Fibroblast of mammary gland (primary cell): ENCODE measurements at places on chromosomes 3 and 15.

GRCh38 chr3:21561472-21561871, 189.5 kb downstream of the ZNF385D start:
- DNase-seq, result no peak

DNA sequence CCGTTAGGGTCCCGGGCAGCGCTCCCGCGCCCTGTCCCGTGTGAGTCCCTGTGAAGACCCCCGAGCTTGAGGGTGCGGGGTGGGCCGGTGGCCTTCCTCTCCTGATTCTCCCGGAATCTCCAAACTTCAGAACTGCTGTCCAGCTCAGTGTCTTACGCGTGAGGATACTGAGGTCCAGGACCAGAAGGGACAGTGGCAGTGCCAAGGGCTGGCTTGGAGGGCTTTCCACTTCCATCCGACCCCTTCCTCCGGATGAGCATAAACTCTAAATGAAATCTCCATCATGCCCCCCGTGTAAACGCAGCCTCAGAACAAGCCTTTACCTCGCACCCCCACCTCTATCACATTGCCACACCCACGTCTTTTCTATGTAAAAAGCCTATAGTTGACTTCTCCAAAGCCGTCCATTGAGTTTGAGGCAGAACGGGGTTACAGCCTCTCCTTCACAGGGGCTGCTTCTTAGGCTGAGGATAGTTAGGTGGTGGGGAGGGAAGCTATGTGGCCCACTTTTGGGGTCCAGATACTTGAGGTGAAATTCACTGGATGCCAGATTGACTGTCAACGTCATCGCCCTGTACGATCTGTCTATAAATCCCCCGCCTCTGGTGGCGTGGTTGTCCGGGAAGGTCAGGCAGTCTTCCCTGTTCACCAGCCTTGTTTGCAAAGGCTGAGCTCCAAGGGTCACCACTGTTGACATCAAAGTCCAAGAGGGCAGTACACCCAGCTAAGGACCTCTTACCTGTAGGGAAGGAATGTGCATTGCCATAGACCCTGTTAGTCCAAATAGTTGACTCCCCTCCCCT, 1.1 kb downstream of the EDEM1 start:
- peak; percentile 30 for DNase-seq

DNA sequence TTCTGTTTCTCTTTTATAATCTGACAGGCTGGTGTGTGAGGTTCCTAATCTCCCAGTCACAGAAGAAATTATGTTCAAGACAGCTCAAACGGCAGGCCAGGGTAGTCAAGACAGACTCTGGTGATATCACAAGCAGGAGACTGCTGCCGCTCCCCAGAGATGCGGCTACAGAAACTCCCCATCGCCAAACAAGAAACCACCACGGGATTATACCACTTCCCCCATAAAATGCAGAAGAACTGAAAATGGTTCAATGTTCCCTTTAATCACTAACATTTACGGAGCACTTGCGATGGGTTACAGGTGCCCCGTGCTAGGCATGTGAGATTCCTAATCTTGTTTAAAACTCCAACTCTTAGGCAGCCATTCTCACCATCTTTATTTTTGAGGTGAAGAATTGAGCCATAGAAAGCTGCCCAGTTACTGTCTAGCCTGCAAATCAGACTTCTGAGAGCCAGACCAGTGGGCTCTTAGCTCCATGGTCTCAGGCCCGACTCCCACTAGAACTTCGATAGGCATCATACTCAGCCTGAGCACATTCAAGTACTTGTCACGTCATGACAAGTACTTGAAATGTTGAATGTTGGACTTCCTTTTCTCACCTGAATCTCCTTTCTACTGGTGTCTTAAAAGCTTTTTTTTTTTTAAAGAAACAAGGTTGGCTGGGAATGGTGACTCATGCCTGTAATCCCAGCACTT, 58.4 kb downstream of the TBC1D2B start:
- DNase-seq, result no peak

- peak; percentile 94 for DNase-seq
These were observed 56.4 kb downstream of the PLD1 start for GRCh38 chr3:171753665-171754408.

- DNase-seq, result no peak
These were observed 726.2 kb downstream of the ROBO1 start for GRCh38 chr3:79041621-79042020.

- peak; percentile 100 for DNase-seq
These were observed 20.3 kb downstream of the PPCDC start for GRCh38 chr15:75043509-75044257.

DNA sequence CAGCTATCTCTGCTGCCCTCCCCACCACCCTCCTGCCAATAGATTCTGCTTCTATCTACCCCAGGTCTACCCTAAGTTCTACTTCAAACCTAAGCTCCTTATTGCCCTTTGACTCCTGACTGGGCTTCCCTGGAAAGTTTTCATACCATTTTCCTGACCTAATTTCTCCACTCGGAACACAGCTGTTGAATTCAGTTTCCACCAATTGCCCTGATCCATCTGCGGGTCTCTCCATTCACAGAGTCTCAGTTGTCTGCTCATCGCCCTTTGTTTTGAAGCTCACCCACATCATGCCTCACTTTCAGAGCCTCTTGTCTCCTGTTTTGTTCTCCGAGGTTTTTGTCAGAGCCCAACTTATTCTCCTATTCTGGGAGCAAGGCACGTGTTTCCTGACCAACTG, 56.8 kb upstream of the ABI3BP start:
- DNase-seq, result no peak

- DNase-seq, result peak; percentile 23
These were observed 473.9 kb upstream of the THBS1 start for GRCh38 chr15:39106950-39107349.

DNA sequence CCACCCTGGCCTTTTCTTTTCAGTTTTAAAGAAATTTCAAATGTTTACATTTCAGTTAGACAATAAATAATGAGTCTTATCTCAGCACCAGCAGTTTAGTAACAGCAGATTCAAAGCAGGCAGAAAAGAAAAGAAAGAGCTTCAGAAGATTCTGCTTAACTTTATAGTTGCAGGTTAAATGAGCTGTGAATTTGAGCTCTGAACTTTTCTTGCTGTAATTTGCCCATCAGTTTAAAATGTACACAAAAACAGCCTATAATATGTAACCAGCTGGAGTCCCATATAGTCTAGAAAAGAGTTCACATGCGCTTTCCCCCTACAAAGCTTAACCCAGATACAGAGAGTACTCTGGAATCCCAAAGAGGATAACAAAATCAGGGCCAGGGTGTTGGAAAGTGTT, 59.7 kb upstream of the SIAH2 start:
- no peak for DNase-seq

DNA sequence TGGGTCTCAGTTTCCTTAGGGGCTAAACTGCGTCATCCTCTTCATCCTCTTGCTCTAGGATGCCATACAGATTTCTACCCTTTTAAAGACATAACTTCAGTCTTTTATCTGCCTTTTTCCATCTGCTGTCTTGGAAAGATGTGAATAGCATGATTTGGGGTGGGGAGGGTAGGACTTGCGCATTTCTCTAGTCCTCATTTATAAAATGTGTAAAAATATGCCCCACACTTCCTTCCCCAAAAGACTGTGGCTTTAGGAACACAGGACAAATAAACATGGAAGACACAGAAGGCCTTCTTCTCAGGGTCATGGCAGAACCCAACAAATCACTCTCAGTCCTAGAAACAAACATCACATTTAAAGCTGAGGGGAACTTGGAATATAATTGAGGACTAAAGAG, 48.4 kb upstream of the BCL6 start:
- DNase-seq, result no peak

DNA sequence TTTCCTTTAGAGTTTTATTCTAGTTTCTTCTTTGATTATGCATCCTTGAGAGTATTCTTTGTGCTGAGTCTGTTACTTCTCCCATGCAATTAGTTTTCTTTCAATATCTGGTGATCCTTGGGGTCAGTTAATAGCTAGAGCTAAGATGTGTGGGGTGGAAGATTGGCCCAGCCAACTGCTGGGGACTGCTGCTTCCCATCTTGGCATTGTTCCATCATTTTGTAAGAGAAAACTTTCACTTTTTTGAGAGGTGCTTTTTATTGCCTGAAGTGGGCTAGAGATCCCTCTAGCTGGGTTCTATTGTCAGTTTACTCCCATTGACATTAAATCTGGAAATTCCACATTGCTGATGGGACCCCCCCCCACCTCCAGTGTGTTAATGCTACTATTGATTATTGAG, 15.4 kb downstream of the BCL2L10 start:
- no peak for DNase-seq

GRCh38 chr3:129278439-129278965, at the start of gene HMCES:
Gene HMCES, plus strand, starts transcription at chr3:129278870. Its CDS starts 863 bp downstream, at chr3:129279733.
- peak; percentile 81 for DNase-seq

DNA sequence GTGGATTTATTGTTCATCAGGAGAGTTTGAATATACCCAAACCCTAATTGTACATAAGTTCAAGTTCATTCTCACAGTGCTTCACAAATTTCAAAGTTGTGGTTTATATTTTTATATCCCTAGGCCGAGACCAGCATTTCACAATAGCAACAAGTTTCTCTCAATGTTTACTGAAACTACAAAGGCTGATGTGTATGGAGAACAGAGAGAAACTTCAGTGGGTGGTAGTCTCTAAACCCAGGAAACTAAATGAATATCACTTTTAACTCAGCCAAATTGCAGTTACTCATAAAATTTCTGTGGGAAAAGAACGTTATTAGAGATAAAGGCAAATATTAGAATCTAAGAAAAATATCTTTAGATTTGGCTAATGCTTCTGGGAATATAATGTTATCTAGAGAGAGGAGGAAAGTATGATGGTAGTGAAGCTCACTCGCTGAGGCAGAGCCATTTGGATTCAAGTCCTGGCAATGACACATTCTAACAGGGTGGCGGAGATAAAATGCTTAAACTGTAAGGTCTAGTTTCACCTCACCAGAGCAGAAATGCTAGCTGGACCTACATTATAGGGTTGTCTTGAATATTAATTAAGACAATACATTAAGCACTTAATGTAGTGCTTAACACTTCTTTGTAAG, 514.8 kb downstream of the EPHA3 start:
- DNase-seq, result no peak

GRCh38 chr3:50122071-50122470, 33.1 kb upstream of the SEMA3F start:
- peak; percentile 23 for DNase-seq

GRCh38 chr3:126103121-126104027, 19.4 kb upstream of the SLC41A3 start:
- DNase-seq, result no peak

DNA sequence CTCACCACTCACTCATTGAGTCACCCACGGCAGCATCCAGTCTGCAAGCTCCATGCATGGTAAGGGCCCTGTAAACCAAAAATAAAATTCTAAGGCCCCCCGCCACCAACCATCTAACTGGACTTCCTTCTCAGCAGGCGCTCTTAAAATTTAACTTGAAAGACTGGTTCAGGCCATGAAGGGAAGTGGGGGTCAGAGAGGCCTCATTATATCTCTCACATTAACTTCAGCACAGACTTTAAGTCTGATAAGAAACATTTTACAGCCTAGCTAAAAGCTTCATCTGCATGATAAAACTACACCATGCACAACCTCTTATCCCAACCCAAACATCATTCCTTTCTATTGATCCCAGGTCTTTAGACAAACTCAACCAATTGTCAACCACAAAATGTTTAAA, 38.5 kb downstream of the FBLN2 start:
- no peak for DNase-seq

DNA sequence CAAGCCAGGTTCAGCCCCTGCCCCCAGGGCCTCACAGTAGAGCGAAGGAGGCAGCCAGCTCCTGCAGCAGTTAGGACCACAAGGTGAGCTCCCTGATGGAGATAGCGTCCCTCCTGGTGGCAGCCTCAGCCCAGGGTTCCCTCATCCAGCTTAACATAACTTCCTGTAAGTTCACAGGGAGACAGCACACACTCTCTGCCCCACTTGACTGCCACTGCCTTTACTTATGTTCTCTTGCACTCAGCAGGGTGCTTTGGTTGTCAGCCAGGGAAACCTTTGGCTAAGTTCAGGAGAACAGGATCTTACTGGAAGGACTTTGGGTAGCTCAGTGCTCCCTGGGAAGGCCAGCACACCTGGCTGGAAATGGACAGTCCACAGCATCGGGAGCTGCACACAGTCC, 10.9 kb downstream of the KBTBD13 start:
- no peak for DNase-seq

- no peak for DNase-seq
These were observed 556 bp downstream of the ANKRD63 start for GRCh38 chr15:40282147-40282868.

- DNase-seq, result no peak
These were observed 139.3 kb downstream of the TNIK start for GRCh38 chr3:171320750-171321558.

DNA sequence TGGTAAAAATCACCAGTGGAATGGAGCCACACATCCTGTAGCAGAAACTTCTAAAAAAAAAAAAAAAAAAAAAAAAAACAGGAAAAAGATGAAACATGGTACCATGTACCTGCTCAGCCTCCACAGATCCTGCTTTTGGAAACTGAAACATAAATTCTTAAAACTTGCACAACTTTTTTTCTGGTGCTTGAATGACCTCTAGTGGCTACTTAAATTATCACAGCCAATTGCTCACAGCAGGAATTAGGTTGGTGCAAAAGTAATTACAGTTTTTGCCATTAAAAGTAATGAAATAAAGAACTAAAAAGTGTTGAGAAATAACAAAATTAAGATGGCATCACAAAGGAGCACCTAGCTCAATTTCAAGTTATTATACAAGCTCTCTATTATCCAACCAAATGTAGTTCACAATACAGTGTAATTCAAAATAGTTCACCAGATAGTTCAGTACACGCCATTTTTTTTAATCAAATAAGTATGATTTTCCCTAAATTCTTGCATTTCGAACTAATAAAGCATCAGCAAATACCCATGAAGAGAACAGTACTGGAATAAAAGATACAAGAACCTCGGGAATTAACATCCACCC, 80.6 kb downstream of the ULK4 start:
- peak; percentile 51 for DNase-seq

- DNase-seq, result peak; percentile 25
These were observed 714 bp downstream of the ECT2 start for GRCh38 chr3:172751175-172751704.

GRCh38 chr3:148697306-148698189, at the start of gene AGTR1:
Gene AGTR1, plus strand, starts transcription at chr3:148697903. Its CDS starts 43,133 bp downstream, at chr3:148741036.
- DNase-seq, result peak; percentile 60

- no peak for DNase-seq
These were observed 29.2 kb downstream of the IDH2 start for GRCh38 chr15:90072978-90073640.

DNA sequence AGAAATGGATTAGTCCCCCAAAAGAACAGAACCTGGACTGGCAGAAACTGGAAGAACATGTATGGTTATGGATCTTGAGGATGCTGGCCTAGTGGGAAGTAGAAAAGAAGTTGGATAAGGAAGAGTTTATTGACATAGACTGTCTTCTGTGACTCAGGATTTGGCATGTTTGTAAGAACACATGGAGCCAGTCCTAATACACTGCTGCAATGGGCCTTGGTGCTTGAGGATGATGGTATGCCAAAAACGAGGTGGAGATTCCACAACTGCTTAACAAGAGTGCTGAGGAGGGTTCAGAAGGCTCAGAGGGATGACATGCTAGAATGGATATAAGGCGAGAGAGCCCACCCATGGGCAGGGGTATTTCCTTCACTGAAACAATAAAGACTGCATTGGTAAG, 22.4 kb downstream of the LZTFL1 start:
- DNase-seq, result peak; percentile 86
